Right ventricle myocardium inferior (tissue), 1 donor: ENCODE measurements at places on chromosomes 13 and 19.

DNA sequence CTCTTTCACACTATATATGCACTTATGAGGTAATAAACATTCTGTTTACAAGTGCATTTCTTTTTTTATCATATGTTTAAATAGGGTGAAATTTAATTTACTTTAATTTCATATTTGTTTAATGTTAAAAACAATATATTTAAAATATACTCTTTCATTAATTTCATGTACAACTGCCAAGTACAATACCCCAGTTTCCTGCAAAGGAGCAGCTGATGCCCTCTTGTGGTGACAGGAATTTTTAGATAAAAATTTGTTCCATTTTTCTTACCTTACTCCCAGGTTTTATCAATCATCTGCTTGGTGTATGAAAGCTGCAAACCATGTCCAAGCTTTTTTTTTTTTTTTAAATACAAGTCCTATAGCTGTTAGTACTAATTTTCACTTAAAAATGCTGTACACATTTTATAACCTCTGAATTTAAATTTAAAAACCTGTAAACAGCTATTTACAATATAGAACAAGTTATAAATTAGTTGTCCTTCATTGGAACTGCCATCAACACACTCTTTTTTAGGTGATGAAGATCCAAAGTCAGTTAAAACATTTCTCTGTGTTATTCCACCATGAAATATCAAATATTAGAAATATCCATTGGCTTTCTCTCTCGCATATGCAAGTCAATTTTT lies 4.9 kb downstream of the PCDH20 start:
- DNase-seq, result no peak

DNA sequence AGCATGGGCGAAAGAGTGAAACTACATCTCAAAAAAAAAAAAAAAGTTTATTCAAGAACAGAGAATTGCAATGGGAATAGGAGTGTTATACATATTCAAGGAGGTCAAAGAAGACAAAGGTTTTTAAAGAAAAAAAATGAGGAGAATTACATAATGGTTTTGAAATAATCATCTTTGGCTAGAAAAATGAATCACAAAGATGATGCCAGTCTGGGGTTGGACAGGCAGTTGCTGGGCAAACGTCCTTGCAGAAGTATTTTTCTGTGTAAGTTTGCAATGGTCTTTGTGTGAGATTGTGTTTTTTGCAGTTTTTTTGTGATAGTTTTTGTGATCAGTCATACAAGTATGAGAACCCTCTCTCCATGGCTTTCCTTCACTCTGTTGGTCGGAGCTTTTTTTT lies 23.7 kb downstream of the LYPD3 start:
- DNase-seq, result no peak

DNA sequence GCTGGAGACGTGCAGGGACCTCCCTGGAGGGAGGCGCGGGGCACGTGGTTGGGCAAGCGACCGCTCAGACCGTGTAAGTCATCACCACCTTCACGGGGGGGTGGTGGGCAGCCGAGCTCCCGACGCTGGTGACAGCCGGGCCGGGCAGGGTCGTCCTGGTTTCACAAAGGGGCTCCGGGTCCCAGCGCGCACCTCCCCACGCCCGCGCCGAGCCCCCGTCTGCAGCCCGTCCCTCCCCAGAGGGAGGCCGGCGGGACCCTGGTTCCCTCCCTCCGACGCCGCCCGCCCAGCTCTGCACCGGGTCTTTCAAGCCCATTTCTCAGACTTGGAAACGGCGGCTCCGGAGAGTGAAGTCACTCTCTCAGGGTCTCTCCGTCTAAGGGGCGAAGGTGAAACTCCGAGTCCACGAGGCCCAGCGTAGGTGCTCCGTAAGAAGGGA lies 729 bp upstream of the ARID3A start:
- DNase-seq, result no peak

DNA sequence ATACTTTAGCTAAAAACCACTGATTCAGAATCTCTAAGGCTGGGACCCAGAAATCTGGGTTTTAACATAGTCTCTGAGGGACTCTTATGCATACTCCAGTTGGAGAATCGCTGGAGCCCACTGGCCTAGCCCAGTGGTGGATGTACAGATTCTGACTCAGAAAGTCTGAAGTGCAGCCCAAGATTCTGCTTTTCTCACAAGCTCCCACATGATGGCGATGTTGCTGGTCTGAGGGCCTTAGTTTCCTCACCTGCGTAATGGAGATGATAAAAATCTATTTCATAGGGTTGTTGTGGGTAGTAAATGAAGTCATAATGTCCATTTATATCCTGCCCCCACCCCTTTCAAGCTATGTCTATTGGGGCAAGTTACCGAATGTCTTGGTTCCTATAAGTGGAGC lies 7.7 kb upstream of the CDADC1 start:
- no peak for DNase-seq

DNA sequence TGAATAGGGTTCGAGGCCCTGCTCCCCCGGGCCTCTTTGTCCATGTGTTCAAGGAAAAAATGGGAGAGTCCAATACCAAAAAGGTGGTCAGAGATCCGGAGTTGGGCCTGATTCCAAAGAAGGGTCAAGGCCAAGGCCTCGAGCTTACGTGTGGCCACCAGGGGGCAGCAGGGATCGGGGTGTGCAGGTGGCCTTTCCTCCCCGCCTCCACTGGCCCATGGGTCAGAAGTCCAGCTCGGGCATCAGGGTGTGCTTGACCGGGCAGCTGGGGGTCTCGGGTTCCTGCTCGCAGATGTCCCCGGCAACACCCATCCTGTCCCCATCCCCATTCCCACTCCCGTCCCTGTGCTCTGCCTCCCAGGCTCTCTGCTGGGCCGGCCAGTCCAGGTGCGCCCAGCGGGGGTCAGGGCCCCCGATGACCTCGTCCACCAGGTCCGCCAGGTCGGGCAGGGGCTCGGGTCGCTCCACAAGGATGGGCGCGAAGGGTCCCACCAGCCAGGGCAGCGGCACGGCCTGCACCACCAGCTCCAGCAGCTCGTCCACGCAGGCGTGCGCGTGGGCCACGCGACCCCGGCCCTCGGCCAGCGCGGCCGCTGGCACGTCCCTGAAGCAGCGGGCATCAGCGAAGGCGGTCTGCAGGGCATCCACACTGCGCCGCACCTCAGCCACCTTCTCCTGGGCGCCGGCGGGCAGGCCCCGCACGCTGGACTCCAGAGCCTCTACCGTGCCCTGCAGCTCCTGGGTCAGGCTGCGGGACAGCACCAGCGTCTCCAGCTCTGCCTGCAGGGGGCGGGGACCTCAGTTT lies 5.2 kb upstream of the PLIN4 start:
- DNase-seq, result no peak

DNA sequence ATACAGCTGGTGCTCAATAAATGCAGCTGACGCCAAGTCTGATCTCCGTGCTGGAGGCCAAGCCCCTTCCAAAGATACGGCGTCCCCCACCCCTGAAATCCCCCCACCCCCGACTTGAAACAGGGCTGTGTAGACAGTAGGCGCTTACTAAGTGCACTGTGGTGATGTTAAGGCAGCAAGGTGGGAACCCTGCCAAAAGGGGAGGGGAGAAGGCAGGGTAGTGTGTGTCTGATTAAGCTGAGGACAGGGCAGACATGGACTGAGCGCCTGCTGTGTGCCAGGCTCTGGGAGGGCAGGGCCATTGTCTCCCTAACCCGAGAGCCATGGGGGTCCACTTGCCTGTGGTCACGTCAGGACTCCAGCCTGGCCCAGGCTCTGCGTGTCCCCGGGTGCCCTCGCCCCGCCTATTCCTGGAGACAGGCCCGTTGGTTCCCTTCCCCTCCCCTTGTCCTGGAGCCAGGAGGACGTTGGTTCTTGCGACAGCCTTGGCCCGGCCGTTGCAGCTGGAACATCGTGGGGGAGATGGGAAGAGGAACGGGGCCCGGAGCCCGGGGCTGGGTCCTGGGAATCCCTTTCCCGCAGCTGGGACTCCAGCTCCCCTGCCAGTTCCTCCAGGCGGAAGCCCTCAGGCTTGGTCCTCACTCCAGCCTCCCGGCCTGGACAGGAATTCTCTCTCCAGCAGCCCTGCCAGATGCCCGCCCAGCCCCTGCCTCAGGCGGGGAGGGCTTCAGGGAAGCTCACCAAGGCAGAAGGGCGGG lies 1.7 kb upstream of the ELANE start:
- peak; percentile 95 for DNase-seq

DNA sequence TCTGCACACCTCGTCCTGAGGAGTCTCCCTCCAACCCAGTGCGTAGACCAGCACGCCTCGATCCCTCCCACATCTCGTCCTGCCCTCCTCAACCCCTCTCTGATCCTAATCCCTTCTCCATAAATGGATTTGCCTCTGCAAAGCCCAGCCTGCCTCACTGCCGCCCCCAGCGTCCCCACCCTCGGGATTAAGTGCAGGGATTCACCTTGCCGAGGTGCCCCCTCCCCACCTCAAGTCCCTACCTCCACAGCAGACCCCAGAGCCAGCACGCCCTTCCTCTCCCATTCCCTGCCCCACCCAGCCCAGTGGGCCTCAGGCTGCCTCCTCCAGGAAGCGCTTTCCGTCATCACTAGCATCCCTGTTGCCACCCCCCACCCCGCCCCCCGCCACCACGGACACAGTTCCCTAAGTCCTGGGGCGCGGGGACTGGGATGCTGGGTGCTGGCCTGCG lies 4.0 kb downstream of the KLF16 start:
- DNase-seq, result no peak

DNA sequence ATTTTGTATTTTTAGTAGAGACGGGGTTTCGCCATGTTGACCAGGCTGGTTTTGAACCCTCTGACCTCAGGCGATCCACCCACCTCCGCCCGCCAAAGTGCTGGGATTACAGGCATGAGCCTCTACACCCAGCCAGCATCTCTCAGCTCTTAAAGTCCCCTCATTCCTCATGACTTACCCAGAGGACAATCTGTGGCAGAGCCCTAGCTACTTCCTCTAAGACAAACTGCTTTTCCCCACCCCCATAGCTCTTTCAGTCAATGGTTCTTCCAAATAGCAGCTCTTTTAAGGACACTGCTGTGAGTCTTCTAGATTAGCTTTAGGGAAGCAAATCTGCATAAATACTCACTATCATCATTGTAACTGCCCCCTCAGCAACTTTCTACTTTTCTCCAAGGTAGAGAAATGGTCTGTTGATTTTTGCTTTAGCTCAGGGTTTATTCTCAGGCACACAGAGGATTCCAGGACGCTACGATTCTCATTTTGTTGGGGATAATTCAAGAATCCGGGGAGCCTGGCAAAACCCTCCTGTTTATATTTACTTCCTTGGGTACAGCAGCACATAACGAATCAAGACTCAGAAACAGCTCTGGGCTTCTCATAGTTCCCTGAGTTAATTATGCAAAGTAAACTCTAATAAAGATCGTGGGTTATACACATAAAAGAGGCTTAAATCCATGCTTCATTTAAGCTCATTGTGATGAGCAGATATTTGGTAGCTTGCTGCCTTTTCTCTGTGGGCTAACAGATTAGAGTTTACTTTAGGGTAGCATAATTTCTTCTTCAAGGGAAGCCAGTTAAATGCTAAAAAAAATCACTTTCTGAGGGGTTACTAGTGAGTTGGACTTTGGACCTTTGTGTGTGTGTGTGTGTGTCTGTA lies 357.4 kb downstream of the TDRD3 start:
- DNase-seq, result no peak

DNA sequence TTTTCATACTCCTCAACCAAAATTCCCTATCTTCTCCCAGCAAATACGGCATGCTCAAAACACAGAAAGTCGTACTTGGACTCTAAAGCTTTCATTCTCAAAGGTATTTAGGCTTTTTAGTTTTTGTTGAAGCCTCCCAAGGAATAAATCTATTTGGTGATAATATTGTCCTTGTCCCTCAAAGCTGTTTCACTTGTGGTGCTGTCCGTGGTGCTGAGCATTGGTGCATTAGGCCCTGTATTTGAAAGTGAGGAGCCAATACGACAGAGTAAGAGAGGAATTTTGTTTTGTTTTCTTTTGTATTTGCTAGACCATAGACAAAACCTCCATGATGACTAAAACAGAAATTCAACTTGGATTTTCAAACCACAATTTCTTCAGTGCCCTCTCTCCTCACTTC lies 3.2 kb upstream of the LGALS13 start:
- DNase-seq, result no peak

- no peak for DNase-seq
These were observed 6.4 kb upstream of the LGALS13 start for GRCh38 chr19:39595950-39596349.

DNA sequence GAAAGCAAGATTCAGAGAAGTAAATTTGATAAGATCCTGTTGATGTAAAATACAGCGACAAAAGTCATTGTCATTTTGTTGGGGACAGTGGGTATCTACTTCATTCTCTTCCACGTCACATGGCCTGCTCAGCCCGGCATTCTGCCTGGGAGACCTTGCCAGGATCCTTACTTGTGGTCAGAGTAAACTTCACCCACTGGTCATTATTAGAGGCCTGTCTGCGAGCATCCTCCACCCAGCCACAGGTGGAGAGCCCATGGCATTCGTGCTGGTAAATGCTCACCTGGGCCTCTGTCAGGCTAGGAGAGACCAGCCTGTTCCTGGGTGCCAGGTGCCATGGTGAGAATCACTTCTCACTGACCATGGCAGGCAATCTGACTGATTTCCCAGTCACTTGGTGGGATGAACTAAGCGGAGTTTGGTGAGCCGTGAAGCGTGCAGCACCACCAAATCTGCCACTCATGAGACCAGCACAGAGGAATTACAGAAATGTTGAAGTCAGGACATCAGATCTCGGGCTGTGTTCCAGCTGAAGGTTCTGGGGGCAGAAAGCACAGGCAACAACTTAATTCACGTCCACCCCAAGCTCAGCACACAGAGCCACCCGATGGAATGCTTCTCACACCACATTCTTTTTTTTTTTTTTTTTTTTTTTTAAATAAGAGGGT lies 107.0 kb downstream of the SIPA1L3 start:
- DNase-seq, result no peak

DNA sequence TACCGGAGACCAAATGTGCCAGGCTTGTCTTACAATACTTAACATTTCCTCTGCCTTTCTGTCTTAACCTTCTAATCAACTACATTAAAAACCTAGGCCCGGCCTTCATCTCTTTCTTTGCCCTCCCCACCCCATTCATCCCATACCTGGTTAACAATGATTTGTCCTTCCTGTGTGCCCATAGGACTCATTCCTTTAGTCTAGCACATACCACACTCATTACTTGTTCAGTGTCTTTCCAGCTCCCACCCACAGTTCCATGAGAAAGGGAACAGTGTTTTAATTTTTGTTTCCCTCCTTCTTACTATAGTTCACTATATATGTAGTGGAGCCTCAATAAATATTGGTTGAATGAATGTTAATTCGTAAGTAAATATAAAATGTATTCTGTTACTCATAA lies 2.4 kb downstream of the CLN5 start:
- no peak for DNase-seq

GRCh38 chr13:100852146-100852545 lies 177.6 kb upstream of the TMTC4 start:
- no peak for DNase-seq

DNA sequence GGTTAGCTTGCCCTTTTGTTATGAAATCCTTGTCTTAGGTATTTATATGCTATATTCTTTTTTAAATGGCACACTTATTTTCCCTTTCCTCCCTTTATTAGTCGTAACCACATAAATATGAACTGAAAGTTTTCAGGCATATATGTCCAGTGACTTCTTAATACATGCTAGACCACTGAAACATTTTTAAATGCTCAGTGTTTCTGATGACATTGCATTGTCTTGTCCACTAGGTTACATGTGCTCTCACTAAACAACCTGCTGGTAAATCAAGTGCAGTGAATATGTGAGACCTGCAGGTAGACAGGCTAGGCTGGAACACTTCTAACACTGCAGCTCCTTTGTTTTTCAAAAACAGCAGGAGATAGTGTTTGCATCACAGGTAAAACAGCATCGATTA lies 332.6 kb upstream of the DACH1 start:
- no peak for DNase-seq

- DNase-seq, result no peak
These were observed 52.2 kb upstream of the RANBP3 start for GRCh38 chr19:6030214-6030507.

- peak; percentile 75 for DNase-seq
These were observed 1.1 kb downstream of the ISYNA1 start for GRCh38 chr19:18436671-18437490.

- no peak for DNase-seq
These were observed 3.5 kb upstream of the ZNF577 start for GRCh38 chr19:51891193-51891747.
